ENCODE measurements at places on chromosomes 7 and 10. TPM values are rescaled to one million over a fixed set of nuclear protein-coding genes. Genes with fewer than 3 reads are reported as not detected.

Gene FBH1
- polyA plus RNA-seq, result 70.5 TPM

Gene ENTPD1
- 21.3 TPM for polyA plus RNA-seq

Gene CPEB3
- polyA plus RNA-seq, result 4.6 TPM

Gene SPDYE16
- 1.2 TPM for polyA plus RNA-seq

Gene GBX1
- polyA plus RNA-seq, result 0.07 TPM

Gene SFRP4
- 0.79 TPM for polyA plus RNA-seq

Gene ZSCAN25
- 14.3 TPM for polyA plus RNA-seq

Gene CYP2C19
- 26.9 TPM for polyA plus RNA-seq

Gene DGKI
- polyA plus RNA-seq, result 1.4 TPM

Gene OR2A5
- under 0.01 TPM for polyA plus RNA-seq

Gene WASHC2A
- polyA plus RNA-seq, result 59.4 TPM

Gene PPP1R17
- not detected for polyA plus RNA-seq

Measured in large intestine (tissue), 12 donors.